ENCODE measurements at places on chromosomes 4 and X.
A peak's percentile ranks its signal among the peaks of the same experiment; 100 is the strongest.

- DNase-seq: no peak
Measured at GRCh38 chrX:82765811-82766210, 742.3 kb upstream of the POU3F4 start.

DNA sequence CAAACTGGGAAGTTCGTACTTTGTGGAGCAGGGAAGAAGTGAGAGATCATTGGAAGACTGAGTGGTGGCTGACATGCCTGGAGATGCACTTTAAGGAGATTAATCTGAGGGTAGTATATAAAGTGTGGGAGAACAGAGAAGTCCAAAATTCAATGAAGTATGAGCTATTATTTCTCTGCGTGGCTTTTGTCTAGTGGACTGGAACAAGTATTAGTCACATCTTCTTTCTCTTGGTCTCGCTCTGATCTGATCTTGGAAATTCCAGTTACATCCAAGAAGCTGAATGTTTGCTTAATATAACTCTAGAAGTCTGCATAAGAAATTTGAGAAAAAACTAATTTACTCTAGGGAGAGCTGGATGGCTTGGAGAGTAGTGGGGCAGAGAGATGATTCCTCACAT lies 64.8 kb upstream of the NR0B1 start:
- no peak for DNase-seq

DNA sequence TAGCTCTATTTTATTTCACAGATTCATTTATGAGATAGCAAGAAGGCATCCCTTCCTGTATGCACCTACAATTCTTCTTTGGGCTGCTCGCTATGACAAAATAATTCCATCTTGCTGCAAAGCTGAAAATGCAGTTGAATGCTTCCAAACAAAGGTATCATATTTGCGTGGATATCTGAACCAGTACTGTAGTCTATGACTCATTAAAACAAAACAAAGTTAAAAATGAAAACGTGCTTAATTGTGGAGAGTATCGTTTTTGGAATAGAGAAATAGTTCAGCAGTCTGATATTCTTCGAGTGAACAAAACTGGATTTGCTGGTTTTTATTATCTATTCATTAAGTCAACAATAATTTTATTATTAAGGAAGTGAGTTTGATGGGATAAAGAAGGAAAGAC lies 6.3 kb downstream of the AFP start:
- no peak for DNase-seq

GRCh38 chrX:155632431-155633100 lies 19.8 kb upstream of the TMLHE start:
- peak; percentile 4 for DNase-seq

GRCh38 chrX:9374555-9374954 lies 90.3 kb upstream of the TBL1X start:
- DNase-seq: no peak

- DNase-seq: no peak
Measured at GRCh38 chr4:40373636-40374035, 38.5 kb downstream of the CHRNA9 start.

DNA sequence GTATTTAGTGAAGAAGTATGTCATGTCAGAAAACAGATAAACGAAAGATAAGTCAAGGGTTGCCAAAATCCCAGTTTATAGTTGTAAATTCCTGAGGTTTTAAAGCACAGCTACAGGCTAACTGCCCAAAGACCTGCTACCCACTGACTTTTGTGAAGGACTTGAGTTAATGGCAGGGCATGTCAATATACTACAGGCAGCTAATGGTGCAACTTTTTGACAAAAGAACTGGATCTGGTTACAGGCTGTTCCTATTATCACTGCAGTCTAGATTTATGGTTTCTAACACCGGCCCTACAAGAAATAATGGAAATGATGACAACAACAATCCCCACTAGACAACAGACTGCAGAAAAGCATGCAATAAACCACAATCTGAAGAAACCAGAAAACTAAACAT lies 6.4 kb downstream of the SCML2 start:
- DNase-seq: no peak

DNA sequence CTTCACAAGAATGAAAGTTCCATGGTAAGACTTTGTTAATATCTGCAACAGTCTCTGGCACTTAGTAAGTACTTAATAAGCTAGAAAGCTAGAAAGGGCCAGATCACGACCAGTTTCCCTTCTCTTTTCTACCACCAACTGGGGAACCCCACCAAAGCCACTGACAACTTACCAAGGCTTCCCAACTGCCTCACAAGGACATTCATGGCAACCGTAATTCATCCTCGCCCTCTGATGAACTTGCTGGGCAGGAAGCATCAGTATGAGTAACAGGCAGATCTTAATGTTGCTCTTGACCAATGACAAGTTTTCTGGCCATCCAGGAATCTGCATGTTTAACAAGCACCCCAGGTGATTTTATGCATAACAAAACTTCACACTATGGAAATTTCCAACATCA lies 23.2 kb upstream of the ZCCHC13 start:
- DNase-seq: no peak

GRCh38 chr4:96986816-96987215 lies 1146.9 kb downstream of the PDHA2 start:
- DNase-seq: no peak

DNA sequence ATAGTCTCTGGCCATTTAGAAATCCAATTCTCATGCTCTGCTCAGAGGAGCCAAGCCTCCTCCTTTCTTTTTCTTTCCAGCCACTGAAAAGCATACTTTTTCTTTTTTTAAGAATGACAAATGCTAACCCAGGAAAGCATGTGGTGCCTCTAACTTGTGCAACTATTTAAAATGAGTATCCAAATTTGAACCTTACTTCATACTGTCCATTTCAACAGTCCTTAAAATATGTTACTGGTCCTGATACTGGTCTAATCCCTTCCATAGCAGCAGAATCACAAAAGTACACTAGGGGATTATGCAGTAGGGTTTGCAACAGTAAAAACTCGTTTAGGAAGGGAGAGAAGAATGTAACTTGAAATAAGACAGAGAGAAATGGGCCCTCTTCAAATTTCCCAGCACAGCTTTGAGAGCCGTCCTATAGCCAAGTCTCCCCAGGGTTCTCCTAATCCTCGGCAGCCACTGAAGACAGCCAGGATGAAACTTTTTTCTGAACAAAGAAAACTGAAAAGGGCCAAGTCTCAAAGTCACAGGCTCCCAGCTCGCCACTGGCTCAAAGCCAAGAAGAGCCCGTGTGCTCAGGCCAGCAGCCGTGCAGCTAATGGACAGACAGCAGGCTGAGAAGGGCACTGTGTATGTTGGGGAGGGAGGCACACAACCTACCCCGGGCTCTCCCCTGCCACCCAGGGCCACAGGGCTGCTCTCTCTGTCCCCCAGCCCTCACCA lies 39.5 kb downstream of the GPC4 start:
- DNase-seq: no peak

DNA sequence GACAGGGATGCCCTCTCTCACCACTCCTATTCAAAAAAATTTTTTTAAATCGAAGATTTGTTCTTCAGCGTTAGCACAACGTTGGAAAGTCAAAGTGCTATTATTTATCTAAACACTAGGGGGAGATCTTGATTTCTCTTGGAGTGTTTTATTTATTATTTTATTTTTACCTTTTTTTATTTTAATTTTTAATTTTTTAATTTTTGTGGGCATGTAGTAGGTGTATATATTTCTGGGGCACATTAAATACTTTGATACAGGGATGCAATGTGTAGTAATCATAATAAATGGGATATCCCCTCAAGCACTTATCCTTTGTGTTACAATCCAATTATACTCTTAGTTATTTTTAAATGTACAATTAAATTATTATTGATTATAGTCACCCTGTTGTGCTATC lies 37.4 kb upstream of the SLC10A4 start:
- peak; percentile 31 for DNase-seq

DNA sequence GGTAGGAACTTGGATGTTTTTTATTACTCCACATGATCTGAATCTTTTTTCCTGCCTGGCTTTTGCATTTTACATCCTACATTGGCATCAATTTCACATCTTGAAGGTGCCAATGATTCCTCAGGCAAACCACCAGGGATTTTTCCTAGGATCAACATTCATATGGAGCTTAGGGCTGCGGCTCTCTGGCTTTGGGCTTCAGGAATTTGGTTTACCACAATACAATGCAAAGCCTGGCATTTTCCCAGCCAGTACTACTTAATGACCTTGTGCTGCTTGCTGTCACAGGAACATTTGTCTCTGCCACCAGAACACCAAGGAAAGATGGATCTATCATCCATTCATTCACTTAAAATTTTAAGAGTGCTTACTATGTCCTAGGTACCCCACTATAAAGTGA lies 180.7 kb downstream of the PDGFC start:
- peak; percentile 75 for DNase-seq

- DNase-seq: peak; percentile 2
Measured at GRCh38 chr4:129218897-129219296, 122.9 kb downstream of the C4orf33 start.

DNA sequence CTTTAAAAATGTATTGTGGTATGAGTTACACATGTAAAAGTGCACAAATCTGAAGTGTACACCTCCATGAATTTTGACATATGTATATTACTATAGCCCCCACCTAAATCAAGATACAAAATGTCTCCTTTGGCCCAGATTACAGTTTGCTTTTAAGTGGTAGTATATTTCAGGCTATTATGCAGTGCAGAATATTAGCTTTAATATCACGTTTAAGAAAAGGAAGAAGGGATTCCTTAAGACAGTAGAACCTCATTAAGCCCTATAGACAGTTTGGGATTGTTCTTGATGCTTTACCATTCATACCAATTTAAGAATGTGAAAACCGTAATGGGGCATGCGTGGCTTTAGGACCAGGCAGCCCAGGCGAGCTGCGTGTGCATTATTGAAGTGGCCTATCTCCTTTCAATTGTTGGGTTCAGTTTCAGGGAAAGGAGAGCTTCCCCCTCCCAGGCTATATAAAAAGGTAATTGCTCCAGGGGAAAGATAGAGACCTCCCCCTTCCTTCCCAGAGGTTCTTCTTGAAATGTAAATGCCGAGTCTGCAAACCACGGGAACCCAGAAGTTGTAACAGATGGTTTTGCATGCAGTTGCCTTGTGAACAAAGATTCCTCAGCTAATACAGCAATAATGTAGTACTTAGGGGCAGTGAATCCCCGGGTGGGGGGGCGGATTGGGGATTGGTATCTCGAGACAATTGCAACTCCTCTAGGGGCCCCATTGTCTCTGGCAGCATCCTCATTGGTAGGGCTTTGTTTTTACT lies 106.1 kb downstream of the UCHL1 start:
- DNase-seq: peak; percentile 24

All from GM23248 (cell line).